ENCODE measurements at places on chromosomes 2 and 18.

DNA sequence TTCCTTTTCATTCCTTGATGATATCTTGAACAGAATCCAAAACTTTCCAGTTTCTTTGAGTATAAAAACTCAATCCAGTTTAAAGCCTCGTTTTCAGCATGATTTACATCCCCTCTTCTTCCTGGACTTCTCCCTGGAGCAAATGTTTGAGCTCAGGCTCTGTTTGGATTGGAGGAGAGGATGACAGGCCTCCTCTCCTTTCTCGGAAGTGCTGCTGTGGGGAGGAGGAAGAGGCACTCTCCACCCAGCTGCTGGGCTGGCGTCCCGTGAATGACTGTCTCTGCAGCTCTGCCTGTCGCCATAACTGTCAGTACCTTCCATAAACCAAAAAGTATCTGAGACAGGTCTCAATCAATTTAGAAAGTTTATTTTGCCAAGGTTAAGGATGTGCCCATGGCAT lies 238.2 kb upstream of the AGAP1 start:
- no peak for DNase-seq

DNA sequence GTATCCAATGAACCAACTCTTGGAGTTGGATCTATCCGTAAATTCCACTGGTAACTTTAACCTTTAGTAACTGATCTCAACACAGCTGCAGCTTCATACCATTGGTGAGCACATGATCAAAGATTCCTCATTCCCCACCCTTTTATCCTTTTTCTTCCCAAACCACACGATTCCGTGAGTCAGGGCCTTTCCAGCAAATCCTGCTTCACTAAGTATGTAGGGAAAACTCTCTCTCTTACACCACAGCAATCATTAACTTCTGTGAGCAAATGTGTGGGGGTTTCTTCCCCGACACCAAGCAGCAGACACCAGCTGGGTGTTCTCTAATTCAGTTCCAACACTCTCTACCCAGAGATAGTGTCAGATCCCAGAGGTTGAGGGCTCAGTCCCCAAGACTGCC lies 23.5 kb downstream of the ELP2 start:
- no peak for DNase-seq

DNA sequence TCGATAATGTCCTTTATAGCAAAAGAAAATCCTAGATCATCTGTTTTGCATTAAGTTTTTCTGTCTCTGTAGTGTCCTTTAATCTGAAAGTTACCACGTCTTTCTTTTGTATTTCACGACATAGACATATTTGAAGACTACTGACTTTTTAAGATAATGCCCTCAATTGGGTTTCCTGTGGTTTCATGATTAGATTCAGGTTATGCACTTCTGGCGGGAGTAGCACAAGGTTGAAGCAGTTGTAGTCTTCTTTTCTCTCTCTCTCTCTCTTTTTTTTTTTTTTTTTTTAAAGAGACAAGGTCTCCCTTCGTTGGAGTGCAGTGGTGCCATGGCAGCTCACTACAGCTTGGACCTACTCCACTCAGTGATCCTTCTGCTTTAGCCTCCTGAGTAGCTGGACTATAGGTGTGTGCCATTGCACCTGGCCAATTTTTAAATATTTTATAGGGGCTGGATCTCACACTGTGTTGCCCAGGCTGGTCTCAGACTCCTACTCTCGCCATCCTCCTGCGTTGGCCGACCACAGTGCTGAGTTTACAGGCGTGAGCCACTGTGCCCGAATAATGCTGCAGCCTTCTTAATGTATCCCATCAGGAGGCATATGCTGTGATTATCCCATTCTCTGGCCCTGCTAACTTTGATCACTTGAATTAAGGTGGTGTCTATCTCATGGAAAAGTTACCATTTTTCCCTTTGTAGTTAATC lies 3.9 kb downstream of the INPP4A start:
- no peak for DNase-seq

GRCh38 chr2:55014962-55015939 lies 35.0 kb downstream of the RTN4 start:
- no peak for DNase-seq

GRCh38 chr2:104851291-104852089 lies 2.4 kb upstream of the POU3F3 start:
- DNase-seq: no peak

- DNase-seq: no peak
Observed at GRCh38 chr2:29061176-29061575, 13.1 kb downstream of the PCARE start.

GRCh38 chr18:46046126-46046525 lies 25.9 kb downstream of the PSTPIP2 start:
- no peak for DNase-seq

DNA sequence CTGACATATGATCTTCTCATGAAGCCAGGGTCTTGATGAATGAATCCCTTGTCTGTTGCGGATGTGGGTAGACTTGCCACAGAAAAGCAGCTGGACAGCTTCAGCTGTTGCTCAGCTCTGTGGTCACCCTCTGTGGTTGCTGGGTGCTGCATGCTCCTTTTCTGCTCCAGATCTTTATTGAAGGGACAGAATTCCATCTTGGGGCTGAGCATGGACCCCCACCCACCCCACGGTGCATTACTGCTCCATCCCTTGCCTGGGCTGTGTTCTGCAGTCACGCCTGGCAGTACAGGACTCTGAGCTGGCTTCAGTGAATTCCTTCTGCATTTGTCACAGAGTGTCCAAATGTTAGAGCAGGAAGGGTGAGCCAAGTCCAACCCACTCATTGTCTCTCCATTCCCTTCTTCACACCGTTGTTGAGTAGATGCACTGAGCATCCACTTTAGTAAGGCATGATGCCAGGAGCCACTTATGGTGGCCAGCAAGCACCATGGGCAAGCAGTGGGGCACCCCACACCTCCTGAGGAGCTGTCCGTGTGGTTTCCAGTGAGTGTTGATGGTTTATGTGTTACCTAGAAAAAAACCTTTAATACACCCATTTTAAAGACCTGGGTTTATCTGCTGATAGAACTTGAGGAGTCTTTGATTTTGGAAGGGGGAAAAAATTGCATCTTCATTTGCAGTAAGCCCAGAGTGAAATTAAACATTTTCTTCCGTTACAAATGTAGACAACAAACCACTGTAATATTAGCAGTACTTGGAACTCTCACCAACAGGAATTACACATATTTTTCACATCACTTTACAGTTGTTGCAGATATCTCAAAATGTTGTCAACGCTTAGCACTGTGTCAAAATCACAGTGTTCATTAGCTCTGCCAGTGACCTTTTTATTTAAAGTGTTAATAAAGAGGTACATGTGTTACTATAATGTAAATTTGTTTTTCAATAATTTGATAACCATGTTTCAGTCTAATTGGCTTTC lies 14.7 kb upstream of the ITGB6 start:
- no peak for DNase-seq

DNA sequence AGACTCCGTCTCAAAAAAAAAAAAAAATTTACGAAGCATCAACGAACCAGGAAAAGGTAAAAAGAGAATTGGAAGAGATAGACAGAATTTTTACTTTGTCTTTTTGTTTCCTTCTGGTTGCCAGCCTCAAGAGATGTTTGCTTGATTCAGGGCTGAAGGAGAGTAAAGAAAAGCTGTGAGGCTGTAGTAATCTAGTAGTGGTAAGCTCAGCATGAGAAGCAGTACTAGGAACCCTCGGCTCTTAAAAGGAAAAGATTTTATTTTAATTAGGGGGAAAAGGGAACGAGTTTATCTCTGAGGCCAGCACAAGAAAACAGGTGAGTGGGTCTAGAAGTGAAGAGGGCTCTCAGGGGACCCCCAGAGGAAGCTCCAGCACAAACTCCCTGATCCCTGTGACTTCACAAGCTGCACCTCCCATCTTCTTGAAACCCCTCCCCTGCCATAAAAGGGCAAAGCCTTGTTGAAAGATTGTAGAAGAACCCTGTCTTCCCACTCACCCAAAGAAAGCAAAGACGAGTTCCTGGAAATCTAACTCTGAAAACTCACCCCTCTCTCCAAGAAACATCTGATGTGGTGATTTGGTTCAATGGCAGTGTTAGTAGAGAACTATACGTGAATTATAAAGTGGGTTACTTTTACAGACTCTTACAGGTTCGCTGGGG lies 8.6 kb downstream of the RBMS1 start:
- DNase-seq: peak; percentile 31

DNA sequence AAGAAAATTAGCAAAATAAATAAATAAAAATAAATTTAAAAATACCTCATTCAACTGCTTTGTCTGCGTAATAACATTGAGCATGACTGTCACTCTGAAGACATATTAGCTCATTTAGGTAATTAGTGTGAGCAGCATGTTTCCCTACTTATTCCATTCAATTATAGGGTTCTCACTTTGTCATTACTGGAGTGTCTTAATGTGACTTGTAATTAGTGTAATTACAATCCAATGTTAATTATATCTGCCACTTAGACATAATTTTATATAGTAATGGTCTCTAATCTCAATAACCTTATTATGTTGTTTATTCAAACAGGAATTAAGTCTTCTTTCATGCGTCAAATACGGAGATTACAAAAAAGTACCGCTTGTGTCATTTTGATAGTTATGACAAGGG lies 893.9 kb upstream of the ACVR2A start:
- DNase-seq: no peak

DNA sequence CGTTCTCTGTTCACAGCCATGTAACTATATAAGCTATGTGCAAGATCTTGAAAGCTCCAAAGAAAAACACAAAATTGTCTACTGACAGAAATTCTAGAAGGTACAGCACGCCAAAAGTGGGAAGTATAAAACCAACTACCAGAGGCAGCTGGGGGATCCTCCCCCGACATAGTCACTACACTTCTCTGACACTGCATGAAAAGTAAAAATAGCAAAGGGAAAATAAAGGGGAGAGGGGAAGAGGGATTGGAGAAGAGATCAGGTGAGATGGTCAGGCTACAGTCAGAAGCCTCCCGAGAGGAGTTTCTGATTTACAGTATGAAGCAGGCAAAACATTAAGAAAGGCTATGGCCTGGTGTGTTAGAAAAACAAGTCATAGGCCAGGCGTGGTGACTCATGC lies 39.8 kb upstream of the PCBP1 start:
- no peak for DNase-seq

DNA sequence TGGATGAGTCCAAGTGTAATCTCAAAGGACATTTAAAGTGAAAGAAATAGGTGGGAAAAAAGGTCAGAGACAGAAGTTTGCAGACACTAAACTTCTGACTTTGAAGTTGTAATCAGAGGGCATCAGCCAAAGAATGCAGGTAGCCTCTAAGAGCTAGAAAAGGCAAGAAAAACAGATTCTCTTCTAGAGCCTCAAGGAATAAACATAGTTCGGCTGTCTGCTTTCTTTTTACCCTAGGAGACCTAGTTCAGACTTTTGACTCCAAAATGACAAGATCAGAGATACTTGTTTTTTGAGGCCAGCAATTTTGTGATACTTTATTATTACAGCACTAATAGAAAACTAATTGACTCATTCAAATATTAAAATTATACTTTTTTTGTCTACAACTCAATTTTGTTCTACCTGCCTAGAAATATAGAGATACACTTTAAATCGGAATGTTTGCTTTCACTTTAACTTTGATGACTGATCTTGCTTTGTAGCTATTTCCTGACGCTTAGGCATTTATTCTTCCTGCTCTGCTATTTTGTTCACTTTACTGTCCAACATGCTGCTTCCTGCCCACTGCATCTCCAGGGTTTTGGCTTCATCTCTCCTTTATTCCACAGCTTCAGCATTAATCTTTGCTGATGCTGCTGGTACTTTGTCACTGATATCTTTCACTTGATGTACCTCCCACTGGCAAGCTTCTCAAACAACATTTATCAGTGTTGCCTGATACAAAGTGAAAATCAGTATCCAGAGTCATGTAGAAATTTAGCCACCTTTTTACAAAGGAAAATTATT lies 272.5 kb downstream of the DSEL start:
- DNase-seq: no peak

DNA sequence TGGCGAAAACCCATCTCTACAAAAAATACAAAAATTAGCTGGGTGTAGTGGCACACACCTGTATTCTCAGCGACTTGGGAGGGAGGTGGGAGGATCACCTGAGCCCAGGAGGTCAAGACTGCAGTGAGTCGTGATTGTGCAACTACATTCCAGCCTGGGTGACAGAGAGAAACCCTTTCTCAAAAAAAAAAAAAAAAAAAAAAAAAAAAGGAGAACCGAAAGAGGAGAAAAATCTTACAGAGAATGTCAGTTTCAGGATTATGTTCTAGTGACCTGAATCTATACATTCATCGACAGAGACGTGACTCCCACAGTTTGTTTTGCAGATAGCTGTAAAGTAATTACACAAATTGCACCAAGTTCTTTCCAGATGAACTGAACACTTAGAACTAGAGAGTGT lies 187.8 kb downstream of the FTCDNL1 start:
- DNase-seq: no peak

GRCh38 chr2:36561237-36561944 lies 36.6 kb downstream of the FEZ2 start:
- no peak for DNase-seq

- no peak for DNase-seq
Observed at GRCh38 chr2:200534572-200534971, 8.6 kb downstream of the SGO2 start.

DNA sequence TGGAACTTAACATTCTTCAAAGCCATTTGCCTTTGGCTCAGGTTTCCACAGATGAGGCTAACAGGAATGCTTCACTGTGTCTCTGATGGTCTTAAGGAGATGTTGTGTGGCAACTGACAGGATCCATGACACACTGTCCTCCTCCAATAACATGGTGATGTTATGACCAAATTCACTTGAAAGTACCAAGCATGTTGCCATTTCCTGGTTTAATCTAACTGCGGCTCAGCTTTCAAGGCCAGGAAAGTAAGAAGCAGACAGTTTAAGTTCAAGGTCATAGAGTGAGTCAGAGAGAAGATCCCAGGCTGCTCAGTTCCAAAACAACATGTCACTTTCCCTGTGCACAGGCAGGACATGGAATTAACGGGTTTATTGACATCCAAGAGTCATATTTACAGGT lies 513.6 kb downstream of the STK39 start:
- no peak for DNase-seq

- DNase-seq: no peak
Observed at GRCh38 chr2:71716697-71717624, 263.6 kb downstream of the DYSF start.

DNA sequence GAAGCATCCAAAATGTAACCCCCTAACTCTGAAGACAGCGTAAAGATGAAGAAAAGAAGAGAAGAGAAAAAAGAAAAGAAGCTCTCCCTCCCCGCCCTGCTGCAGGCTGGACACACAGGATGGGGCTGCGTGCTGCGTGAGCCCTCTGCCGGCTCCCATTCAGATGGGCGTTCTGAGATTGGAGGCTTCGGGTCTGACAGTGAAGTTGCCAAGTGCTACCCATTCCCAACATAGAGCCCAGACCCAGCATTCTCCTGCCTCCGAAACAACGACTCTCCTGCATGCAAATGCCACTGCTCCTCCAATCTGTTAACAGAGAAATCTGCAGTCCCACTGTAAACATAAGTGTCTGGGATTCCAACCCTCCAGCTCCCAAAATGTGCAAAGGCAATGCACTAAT lies 234.9 kb downstream of the BCL11A start:
- no peak for DNase-seq

All from stimulated activated CD4-positive, alpha-beta T cell treated with anti-CD3 and anti-CD28 coated beads, TNF-alpha, amount 100 ng/mL, for 48 hours (primary cell).